ENCODE measurements at places on chromosomes 13 and 19.

GRCh38 chr13:114146173-114146572 is 13.8 kb upstream of the RASA3 start:
- no peak for DNase-seq

- no peak for DNase-seq
Observed at GRCh38 chr13:22855926-22856325, 324.9 kb upstream of the SGCG start.

- no peak for DNase-seq
Observed at GRCh38 chr13:44231786-44232516, 141.7 kb upstream of the SERP2 start.

DNA sequence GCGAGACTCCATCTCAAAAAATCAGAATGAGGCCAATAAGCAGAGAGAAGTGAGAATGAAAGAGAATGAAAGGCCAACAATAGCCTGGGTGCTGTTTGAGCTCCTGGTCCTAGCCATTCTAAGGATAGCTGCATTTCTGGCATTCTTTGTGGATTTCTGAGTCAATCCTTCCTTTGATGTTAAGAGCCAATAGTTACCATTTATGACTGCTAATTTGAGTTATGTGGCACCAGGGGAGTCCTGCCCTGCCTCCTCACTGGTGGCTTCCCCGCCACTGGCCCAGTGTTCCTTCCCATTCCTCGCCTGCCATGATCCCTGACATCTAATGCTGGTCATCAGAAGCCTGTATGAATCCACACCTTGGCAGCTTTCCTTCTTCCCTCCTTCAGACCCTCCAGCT is 991.2 kb downstream of the UQCRFS1 start:
- no peak for DNase-seq

- no peak for DNase-seq
Observed at GRCh38 chr13:112053744-112054615, 13.0 kb upstream of the SOX1 start.

GRCh38 chr13:30720172-30720869 is 15.0 kb upstream of the ALOX5AP start:
- DNase-seq: no peak

GRCh38 chr13:46057256-46058015 is 4.9 kb upstream of the ZC3H13 start:
- DNase-seq: no peak

DNA sequence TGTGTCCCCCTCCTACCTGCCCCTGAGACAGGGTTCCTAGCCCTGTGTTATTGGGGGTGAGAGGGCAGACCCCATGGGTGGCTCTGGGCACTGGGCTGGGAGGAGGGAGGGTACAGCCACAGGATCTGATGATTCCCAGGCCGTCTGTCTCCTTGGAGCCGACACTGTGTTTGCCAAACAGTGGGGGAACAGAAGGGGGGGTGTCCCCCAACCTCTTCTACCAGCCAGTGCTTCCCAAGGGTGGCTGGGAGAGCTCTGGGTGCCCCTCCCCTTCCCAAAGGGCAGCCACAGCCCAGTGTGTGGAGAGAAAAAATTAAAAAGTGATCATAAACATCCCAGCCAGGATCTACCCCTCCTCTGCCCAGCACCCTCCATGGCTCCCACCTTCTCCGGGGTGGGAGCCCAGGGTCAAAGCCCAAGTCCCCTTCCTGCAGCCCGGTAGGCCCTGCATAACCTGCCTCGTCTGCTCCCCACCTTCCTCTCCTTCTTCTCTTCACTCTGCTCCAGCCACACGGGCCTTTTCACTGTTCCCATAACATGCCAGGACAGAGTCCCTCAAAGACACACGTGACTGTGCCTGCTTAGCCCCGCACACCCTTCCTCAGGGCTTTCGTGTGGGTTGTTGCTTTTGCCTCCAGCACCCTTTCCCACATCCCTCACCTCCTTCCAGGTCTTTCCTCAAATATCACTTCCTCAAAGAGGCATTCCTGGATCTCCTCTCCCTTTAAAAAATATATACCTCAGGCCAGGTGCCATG is 1.4 kb upstream of the PLIN4 start:
- DNase-seq: no peak

DNA sequence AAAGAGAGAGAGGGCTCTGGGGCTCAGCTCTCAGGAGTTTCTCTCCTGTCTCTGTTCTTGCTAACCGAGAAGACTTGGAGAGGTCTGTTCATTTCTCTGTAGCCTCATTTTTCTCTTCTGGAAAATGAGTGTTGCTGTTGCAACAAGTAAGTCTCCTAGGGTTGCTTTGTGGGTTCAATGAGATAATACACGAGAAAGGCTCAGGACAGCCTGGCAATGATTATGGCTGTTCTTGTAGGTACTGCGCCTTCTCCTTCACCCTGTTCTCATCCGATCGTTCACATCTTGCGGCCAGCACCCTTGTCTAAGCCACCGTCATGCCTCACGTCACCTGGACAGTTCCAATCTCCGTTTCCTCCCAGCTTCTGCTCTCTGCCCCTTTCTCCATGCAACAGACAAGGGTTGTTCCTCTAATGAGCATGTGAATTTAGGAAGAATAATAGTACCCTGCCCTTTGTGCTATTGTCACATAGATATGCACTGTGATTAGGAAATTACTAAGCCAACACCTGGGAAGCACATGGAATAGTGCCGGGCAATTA is 4.2 kb downstream of the C5AR1 start:
- no peak for DNase-seq

- no peak for DNase-seq
Observed at GRCh38 chr19:38455031-38455430, 21.5 kb downstream of the RYR1 start.

DNA sequence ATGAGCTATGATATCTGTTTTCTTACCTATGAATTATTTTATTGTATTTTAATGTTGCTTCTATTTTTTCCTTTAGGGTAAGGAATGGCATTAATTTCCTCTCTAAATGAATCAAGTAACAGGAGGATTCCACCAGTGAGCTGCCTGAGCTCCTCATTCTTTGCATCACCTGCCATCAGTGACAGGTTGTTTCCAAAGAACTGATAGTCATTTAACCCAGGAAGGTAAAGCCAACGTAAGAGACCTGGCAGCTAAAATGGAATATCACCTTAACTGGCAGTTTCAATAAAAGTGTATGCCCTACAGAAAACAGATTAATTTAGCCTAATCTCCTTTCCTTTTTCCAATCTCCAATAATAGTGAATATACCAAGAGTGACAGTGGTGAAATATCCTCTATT is 812.0 kb downstream of the SLITRK5 start:
- DNase-seq: no peak

DNA sequence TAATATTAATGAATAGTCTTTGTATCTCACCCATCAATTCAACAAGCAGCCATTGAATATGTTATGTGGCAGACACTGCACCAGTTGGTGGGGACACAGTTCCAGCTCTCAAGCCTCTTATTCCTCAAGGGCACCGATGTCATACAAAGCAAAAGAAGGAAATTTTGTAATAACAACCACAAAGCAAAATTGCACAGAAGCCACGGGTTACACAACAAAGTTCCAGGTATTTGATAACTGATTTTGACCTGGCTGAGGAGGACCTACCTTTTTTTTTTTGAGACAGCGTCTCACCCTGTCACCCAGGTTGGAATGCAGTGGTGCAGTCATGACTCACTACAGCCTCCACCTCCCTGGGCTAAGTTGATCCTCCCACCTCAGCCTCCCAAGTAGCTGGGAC is 266.7 kb downstream of the FOXO1 start:
- DNase-seq: no peak

- no peak for DNase-seq
Observed at GRCh38 chr19:15775249-15775648, 12.2 kb upstream of the OR10H5 start.

DNA sequence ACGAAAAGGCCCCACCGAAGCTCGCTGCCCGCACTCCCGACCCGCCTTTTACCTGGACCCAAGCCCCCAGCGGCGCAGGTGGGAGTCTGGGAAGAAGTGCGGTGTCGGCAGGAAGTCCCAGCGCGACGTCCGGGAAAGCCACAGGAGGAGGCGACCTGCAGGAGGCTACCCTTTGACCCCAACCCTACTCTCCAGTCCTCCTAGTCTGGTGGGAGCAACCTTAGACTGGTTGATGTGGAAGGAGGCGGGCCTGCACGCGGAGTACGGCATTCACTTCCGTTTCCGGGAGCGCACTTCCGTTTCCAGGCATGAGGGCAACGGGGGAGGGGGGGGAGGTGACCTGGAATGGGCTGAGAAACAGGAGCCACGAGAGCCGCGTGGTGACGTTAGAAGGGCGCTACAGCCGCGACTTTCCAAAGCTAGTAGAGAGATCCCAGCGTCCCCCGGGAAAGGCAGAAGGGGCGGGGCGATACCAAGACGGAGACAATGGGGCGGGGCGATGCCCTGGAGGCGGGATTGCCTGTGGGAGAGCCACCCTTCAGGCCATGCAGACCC is 28.5 kb downstream of the ZNF266 start:
- DNase-seq: peak; percentile 32

- peak; percentile 25 for DNase-seq
Observed at GRCh38 chr19:35144600-35145436, 1.8 kb downstream of the FXYD7 start.

DNA sequence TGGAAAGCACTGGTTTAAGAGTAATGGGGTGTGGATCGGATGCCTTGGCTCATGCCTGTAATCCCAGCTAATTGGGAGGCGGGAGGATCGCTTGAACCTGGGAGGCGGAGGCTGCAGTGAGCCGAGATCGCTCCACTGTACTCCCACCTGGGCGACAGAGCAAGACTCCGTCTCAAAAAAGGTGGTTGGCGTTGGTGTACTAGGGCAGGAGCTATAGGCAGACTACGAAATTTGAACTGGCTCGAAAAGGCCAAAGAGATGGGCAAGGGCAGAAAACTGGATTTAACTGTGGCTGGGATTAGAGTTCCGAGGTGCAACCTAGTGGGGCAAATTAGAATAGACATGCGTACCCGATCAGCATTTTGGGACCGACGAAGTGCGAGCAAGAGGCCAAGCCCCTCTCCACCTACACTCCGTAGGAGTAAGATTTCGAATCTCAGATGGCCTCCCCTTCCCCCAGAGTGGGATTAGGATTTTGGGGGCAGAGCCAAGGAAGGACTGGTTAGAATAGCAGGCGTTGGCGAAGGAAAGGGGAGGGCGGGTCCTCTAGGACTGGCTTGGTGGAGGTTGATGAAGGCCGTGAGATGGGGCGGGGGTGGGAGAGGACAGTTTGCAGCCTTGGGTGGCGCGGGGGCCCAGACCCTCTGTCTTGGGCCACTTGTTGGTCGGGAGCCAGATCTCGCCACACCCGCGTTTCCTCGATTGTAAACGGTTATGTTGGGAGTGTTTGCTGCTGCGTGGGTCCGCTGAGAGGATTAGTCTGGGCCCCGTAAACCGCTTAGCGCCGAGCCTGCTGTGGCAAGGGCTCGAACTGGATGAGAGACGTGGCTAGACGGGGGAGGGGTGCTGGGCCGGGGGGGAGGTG is 2.0 kb upstream of the INAFM1 start:
- no peak for DNase-seq

GRCh38 chr13:114015969-114016295 is 42.1 kb upstream of the C13orf46 start:
- DNase-seq: no peak

DNA sequence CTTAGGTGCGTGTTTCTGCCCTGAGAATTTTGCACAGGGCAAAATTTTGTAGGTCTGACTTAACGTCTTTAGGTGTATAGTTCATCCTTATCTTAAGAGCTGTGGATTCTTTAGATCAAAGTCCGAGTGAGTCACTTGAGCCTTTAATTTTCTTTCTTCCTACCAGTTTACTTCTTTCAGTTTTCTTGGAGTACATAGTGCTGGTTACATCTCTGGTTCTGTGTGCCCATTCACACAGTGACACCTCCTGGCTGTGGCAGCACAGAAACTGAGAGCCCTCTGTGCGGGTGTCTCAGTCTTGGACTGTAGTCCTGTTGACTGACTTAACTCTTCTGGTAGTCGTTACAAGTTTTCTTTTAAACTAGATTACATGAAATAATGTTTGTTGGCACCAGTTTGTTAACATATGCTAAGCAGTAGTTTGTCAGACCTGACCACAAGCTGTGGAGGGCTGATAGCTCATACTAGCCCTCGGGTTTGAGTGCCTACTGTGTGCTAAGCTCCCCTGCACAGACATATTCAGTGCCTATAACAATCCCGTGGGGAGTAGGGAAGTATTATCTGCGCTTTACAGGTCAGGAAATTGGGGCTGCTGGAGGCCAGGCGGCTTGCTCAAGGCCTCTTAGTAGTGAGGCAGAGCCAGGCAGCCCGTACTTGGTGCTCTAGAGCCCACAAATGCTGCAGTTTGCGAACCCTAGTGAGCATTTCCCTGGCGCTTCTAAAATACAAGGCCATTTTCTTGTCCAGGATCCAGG is 1.6 kb downstream of the GATAD2A start:
- DNase-seq: peak; percentile 19

- no peak for DNase-seq
Observed at GRCh38 chr19:57566396-57567265, 7.0 kb upstream of the ZNF550 start.

DNA sequence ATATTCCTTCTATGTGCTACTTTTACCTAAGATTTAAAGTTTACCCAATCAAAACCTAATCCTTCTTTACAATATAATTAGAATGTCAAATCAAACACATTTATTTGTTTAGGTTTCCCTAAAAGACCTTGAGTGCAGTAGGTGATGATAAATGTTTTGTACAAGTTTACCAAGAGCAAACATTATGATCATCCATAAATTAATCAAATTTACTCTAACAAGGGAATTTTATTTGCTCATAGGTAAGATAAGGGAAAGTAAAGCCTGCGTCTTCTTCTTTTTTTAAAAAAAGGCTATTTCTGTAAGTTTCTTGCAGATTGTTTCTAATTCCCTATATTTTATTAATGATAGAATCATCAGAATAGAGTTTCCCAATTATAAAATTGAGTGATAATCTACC is 48.0 kb upstream of the PCDH17 start:
- DNase-seq: no peak

GRCh38 chr19:459724-460511 is 915 bp downstream of the SHC2 start:
- DNase-seq: no peak

GRCh38 chr19:46134527-46134926 is 10.0 kb upstream of the IGFL3 start:
- DNase-seq: no peak

DNA sequence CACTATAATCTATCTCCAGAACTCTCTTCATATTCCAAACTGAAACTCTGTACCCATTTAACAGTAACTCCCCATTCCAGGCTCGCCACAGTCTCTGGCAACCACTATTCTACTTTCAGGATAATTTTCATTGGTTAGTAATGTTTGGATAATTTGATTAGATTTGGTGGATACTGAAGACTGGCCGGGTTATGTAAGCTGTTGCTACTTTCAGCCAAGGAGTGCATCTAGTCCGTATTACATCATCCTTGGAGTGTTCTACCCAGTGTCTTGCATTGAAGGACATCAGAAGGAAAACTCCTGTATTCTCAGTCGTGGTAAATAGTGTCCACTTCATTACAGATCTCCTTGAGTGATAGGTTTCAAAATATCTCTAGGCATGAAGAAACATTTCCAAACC is 60.5 kb downstream of the PCCA start:
- DNase-seq: no peak

- no peak for DNase-seq
Observed at GRCh38 chr19:16886305-16886880, 2.4 kb upstream of the F2RL3 start.

GRCh38 chr13:33083054-33083453 is 66.8 kb downstream of the KL start:
- no peak for DNase-seq

- no peak for DNase-seq
Observed at GRCh38 chr19:32232449-32232848, 113.0 kb upstream of the ZNF507 start.

- DNase-seq: no peak
Observed at GRCh38 chr13:48410199-48410598, 2.7 kb downstream of the LPAR6 start.
